ENCODE measurements at places on chromosomes 6 and 20.

DNA sequence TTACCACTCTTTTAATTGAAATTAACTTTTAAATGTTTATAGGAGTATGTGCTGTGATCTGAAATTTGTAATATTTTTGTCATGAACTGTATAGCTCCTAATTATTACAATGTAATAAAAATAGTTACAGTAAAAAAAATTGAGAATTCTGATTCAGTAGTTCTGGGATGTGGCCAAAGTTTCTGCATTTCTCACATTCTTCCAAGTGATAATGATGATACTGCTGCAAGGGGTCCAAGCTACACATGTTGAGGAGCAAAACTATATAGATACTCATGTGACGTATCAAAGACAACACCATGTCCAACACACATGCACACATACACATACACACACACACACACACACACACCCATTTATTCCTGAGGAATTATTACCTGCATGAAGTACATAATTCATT lies 71.0 kb upstream of the FAM83B start:
- DNase-seq = no peak

DNA sequence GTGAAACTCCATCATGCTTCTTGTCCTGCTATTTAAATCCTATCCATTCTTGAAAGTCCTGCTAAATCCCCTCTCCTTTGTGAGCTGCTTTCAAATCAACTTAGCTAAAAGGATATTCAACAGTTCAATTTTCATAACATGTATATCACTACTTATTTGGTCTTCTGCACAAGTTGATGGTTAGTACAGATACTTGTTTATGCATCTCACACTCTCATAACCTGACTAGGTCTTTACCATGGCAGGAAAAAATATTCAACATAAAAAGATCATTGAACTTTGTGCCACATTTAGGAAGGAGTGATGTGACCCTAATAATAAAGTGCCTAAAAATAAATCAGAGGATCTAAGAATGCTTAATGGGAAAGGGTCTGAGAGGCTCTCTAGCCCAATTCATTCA lies 148.2 kb downstream of the RALGAPA2 start:
- no peak for DNase-seq

- no peak for DNase-seq
These were observed 64.3 kb downstream of the ISM1 start for GRCh38 chr20:13285408-13285807.

DNA sequence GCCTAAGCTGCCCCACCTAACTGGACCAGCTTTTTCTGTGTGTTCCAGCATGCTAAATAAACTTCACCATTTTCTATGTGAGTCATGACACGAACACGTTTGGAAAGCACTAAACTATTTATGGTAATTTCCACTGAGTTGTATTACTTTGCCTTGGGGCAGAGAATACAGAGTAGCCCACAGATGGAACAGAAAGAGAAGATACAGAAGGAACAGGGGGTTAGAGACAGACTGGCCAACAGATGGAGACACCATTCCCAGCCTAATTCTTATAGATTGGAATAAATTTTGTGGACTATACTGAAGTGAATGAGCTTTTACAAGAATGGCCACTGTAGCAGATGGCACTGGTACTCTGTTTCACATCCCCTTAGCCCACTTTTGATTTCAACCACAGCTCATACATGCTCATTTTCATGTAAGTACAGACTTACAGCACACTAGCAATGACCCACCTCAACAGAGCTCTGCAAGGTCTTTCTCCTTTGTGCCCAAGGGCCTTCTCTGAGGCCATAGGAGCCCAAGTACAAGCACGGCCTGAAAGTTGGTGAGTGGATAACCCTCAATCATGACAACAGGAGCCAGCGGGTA lies 13.1 kb upstream of the NT5DC1 start:
- no peak for DNase-seq

- DNase-seq = no peak
These were observed 46.8 kb downstream of the C6orf15 start for GRCh38 chr6:31065556-31065955.

All from MG63 (cell line).